ENCODE measurements at places on chromosomes 1 and 21.

- no peak for DNase-seq
Observed at GRCh38 chr1:185608177-185608576, 126.0 kb upstream of the HMCN1 start.

- no peak for DNase-seq
Observed at GRCh38 chr1:116807394-116808199, 53.4 kb downstream of the CD2 start.

GRCh38 chr1:97599447-97599846, 321.4 kb downstream of the DPYD start:
- DNase-seq, result no peak

DNA sequence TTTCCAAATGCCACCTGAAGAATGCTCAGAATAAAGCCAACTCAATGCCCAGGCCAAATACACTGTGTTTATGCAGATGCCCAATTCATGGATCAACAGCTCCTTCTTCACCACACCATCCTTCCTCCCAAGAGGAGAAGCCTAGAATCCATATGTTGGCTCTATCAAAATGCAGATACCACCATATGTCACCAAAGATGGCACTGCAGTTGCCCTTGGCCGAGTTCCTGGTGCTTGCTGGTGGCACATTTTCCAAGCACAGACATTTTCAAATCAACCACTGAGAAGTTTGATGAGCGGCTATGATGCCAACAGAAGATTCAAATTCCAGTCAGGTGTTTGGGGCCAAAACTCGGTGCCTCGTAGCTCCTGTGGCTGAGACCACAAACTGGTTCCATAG, 430.3 kb downstream of the AJAP1 start:
- no peak for DNase-seq

DNA sequence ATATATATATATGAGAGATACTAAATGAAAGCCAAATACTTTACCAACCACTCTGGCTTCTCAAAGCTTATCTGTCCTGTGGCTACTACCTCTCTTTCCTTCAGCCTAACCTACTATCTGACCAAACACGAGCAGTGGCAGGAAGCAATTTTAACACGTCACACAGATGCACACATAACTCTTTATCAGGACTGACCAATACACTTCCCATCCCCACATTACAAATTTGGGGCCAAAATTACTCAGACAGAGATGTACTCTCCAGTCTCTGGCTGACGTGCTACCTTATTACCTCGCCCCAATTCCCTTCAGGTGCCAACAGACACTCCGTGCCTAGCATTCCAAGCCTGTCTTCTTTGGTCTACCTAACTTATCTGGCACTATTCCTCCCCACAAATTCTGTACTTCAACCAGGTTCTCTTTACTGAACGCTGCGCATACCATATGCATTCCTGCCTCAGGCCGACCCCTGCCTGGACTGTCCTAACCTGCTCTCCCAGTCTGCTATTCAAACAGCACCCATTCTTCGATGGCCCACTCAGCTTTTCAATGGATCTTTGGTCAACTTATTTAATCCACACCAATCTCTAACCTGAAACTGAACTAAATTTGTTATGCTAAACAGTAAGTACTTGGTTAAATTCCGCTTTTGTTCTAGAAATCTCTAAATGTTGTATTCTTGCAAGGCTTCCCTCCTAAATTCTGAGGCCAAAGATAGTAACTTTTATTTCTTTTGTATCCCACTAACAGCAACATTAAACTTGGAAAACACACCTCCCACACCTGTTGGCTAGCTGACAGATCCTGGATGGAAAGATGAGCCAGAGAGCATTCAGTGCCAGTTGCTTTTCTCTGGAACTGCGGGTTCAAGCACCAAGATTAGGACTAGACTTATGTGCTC, 27.9 kb downstream of the RERE start:
- DNase-seq, result no peak

DNA sequence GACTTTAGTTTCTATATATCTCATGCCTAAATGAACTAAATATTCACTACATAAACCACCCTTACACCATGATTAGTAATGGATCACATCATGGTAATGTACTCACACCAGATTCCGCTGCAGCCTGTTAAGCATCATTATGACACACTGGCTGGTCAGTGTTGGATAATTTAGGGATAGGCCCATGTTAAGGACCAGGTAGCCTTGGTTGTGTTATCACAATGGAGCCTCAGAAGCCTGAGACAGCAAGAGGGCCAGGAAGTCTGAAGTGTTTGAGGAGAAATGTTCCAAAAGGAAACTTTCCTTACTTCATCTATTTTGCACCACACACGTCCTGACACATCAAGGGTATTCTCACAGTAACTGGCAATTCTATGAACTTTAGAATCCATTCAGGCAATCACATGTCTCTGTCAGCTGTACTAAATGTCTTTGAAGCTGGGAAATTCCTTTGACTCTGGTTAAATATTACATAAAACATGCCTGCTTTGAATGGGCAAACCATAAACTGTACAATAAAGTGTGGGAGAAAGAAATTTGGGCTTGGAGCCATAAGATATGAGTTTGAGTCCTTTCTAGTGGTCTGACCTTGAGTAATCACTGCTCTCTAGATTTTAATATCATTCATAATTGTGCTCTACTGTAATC, 105.3 kb upstream of the DPT start:
- DNase-seq, result no peak

GRCh38 chr21:36504067-36505058, 24.4 kb upstream of the CLDN14 start:
- peak; percentile 51 for DNase-seq

GRCh38 chr1:161282991-161283390, 24.4 kb downstream of the PCP4L1 start:
- DNase-seq, result no peak

- DNase-seq, result no peak
Observed at GRCh38 chr1:41589395-41589794, 104.9 kb upstream of the EDN2 start.

DNA sequence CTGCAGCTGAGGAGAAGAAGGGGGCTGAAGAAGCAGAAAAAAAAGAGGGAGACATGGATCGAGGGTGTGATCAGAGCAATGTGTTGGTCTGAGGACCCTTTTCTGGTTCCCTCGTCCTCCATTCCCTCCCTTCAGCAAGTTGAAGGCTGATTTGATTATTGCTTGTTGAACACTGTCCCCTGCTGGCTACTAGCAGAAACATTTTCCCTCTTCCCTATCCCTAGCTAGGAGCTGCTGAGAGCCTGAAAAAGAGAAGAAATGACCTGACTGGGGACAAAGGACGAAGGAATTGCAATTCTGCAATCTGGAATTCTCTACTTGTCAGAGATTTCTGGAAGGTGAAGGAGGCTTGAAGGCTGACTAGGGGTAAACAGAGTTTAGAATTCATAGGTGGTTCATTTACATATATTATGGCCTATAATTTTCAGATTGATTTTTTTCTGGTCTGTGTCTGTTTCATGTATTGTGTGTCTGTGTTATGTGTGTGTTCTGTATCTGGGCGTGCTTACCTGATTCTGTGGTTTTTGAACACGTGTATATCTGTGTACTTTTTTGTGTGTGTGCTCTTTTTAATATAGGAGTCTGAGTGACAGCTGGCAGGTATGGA, 9.8 kb downstream of the NHLH1 start:
- DNase-seq, result no peak

DNA sequence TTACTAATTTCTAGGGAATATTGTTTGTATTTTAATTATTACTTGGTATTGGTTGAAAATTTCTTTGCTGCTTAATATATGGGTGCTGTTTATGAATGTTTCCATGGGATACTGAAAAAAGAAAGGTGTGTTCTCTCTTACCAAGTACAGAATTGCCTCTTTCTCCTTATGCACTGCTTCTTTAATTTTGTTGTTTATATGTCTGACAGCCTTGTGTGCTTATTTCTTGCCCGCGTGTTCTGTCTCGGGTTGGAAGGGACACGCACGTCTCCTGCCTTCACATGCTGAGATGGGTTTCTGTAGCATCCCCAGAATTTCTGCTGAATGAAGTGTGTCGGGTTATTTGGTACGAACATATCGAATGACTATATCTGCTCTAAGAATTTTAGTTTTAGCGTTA, 51.1 kb downstream of the AGPAT3 start:
- DNase-seq, result no peak

GRCh38 chr1:12657060-12657884, 13.4 kb downstream of the AADACL4 start:
- DNase-seq, result no peak

DNA sequence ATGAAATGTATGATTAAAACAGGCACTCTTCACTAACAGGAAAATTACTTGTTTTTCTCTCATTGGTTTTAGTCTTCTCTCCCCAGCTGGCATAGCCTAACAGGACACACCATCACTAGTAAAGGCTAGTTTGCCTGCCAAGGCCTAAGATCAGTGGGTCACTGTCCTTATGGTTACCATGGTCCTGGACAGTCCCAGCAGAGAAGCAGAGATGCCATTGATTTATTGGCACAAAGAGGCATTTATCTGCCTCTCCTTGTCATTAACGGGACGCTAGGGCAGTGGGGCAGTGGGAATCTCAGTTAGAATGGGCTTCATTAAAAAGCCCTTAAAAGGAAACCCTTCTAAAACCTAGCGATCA, 13.9 kb downstream of the CD247 start:
- no peak for DNase-seq

DNA sequence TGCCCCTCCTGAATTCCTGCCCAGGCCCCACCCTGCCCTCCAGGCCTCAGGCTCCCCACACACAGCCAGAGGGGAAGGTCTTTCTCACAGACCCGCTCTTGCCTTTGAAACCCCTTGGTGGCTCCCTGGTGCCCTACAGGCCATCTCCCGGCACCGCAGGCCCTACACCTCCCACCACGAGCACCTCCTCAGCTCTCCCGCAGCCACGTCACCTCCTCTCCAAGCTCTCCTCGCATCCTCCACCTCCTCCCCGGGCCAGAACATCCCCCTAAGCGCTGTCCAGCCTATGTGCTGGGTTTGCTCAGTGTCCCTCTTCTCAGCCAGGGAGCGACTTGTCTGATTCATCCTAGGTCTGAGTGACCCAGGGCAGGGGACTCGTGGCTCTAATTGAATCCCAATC, 66.4 kb downstream of the DMRTB1 start:
- no peak for DNase-seq

- DNase-seq, result no peak
Observed at GRCh38 chr21:32198384-32198783, 80.5 kb downstream of the MIS18A start.

DNA sequence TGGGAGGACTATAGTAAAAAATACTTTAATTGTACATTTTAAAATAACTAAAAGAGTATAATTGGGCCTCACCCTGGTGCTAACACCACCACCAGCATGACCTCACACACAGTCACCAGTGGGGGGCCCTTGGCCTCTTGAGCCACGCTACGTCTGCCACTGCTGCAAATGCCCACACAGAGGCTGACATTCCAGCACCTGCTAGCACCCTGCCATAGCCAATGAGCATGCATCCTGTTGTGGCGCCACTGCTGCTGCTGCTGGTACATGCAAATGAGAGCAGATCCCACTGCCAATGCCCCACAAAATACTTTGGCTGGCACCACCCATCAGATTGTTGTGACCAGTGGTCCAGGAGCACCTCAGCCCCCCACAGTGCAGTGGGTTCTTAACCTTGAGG, 31.5 kb upstream of the TNR start:
- no peak for DNase-seq

DNA sequence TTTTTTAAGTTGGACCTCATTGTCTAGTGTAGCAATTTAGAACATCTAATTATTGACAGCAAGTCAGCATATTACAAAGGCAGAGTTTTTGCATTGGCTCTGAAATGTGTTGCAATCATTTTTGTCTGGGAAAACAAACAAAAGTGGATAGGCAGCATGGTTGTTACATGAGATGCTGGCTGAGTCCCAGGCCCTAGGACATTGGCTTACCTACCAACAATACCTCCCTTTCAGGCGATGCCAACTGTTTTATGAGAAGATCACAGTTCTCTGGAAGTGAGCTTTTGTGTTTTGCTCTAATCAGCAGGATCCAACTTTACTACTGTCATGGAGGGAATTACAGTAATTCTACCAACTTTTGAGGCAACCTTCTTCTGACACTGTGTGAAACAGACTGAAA, 71.5 kb upstream of the CXADR start:
- DNase-seq, result no peak

DNA sequence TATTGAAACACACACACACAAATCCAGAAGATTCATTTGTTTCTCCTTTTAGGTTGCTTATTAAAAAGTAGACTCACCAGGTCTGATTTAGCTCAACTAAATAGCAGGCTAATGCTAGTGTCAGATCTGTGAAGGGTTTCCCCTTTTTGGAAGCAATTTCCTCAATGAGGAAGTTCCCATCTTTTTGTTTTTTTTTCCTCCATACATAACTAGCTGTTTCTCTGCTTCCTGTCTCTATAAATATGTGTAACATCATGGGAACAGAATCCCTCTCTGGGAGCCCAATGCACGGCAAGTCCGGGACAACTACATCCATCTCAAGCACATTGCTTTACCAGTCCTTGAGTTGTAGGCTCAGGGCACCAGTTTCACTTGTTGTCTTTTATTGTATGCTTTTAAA, 1421.1 kb downstream of the PLA2G4A start:
- no peak for DNase-seq
